Adipocyte (in vitro differentiated cells): ENCODE measurements at places on chromosomes 1 and 21.
A peak's percentile ranks its signal among the peaks of the same experiment; 100 is the strongest.

DNA sequence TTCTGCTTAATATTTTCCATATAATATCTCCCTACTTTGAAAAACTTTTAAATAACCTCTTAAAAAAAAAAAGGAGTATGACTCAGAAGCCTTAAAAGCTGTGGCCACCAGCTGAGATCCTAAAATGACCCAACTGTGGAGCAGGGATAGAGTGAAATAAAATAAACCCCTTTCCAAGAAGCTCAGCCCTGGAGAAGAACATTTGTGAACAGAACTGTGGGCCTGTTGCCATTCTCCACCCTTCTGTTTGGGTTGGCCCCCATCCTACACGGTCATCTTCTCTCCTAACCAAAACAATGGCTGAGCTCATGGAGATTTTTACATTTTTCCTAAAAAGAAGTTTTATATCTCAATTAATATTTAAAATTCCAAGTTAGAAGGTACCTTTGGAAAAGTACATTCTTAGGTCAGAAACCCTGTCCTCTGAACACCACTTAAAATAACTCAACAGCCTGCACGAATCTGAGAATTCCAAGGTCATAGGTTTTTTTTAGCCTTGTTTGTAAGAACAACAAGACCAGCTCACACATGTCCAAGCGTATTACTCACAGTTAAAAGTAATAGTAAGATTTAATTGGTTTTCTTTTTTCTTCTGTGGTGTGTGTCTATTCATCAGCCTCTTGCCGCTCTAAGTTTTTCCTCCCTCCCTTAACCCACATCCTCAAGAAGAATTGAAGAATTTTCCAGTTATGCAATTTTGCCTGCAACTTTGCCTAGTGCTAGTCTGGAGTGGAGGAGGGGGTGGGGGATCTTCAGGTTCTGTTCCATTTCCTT is 107.7 kb upstream of the ERRFI1 start:
- peak; percentile 87 for DNase-seq

DNA sequence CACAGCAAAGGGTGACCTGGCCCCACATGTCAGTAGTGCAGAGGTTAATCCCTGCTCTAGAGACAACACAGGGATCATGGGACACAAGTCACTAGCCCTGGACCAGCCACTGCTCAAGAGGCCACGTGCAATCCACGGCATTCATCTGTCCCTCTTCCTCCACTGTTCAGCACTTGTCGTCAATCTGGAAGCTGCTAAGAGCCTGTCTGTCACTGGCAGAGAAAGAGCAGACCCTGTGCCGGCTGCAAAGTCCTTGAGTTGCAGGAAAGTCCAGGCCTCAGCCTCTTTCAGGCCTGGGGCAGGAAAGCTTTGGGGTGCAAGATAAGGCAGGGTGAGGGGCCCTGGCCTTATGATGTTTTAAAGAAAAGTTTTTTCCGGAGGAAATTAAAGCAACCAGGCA is 16.7 kb downstream of the CELA2B start:
- DNase-seq, result no peak

GRCh38 chr1:61520401-61520800 is 204.5 kb downstream of the TM2D1 start:
- no peak for DNase-seq

DNA sequence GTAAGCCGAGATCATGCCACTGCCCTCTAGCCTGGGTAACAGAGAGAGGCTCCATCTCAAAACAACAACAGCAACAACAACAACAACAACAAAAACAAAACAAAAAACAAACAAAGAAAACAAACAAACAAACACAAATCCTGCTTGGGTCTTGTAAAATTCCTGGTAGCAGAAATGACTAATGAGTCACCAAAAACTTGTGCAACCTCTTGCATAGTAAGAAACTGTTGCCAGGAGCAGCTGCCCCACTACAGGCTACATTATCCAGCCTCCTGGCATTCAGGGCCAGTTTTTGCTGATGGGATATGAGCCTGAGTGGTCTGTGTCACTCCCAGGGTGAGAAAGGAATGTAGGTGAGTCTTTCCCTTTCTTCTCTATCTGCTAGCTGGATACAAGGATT is 245.4 kb downstream of the TNR start:
- peak; percentile 22 for DNase-seq

DNA sequence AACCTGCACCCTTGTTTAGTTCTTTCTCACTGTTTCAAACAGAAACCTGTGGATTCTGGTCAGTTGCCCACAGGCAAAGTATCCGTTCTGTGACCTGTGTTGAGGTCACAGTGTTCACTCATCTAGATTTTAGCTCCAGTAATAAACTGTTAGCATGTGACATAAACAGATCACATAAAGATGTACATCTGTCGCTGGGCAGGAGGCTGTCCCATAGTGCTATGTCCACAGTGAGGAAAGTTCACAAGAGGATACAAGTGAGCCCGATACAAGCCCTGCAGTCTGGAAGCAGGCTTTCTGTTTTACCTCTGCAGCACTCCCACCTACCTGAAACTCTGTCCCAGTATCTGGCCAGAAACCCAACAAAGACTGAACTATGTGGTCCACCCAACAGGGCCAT is 28.4 kb downstream of the LMX1A start:
- DNase-seq, result no peak

DNA sequence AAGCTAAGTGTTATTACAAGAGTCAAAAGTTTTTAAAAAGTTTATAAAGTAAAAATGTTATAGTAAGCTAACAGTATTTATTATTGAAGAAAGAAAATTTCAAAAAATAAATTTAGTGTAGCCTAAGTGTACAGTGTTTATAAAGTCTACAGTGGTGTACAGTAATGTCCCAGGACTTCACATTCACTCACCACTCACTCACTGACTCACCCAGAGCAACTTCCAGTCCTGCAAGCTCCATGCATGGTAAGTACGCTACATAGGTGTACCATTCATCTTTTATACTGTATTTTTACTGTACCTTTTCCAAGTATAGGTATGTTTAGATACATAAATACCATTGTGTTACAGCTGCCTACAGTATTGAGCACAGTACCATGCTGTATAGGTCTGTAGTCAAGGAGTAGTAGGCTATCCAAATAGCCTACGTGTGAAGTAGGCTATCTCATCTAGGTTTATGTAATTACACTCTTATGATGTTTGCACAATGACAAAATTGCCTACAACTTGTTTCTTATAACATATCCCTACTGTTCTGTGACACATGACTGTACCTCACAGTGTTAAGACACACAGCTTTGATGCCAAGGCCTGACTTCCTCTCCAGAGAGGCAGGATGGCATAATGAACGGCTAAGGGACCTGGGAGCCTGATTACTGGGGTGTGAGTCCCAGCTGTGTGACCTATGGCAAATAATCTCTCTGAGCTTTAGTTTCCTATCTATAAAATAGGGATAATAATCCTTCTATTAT is 12.7 kb downstream of the DHCR24 start:
- no peak for DNase-seq

- no peak for DNase-seq
These were observed 843.6 kb downstream of the ADGRL2 start for GRCh38 chr1:82644186-82644915.

DNA sequence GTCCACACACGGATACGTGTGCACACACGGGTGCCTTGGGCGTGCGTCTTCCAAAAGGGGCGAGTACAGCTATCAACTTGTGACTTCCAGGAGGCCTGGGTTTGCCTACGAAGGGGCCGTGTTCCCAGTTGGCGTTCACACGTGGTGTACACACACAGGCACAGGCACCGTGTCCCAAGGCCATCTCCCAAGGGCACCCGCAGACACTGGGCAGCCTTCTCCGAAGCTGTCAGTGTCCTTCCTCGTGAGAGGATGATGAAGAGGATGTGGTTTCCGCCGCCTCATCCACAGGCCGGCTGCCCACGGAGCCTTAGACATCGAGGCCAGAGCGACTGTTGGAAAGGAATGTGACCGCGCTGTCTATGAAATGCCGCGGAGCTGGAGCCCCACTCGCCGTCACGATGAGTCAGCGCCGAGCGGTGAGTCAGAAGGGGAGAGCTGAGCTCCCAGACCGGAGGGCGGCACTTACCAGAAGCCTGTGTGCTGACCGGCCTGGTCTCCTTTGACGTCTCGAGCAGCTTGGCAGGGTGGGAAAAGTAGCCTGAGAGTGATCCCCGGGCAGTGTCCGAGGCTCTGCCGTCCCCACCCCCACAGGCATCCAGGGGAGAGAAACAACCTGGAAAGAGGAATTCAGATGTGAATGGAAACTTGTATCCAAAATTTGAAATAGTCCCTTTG is 141.4 kb upstream of the ARHGEF16 start:
- peak; percentile 99 for DNase-seq

- no peak for DNase-seq
These were observed 148.7 kb downstream of the FCRL5 start for GRCh38 chr1:157403608-157404007.

DNA sequence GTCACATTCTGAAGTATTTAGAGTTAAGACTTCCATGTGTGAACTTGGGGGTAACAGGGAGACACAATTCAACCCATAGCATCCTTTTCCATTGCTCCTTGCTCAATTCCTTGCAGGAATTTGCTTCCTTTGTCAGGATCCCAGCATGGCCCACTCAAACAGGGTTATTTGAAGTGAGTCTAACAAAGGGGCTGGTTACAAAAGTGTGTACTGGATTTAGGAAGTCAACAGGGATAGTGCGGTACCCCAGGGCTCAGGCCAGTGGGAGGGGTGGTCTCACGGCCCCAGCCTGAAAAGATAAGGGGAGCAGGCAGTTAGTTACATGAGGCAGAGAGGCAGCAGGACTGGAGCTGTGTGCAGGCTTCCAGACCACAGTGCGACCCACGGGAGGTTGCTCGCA is 14.4 kb downstream of the LRRC38 start:
- DNase-seq, result no peak

DNA sequence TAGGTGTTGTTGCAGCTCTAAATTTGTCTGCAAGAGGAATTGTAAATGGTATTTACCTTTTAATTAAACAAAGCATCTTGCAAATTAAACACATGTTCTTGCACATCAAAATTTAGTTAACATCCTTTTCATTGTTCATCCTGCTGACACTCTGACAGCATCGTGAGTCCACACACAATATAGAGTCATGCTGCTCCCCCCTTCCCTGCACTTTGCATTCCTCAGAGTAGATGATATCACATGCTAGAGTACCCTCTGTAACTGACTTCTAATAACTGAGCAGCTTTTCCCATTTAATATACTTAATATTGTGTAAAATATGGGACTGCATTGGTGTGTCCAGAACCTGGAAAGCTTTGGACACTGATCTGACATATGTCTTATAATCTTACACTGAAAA is 138.8 kb upstream of the DPYD start:
- no peak for DNase-seq

- peak; percentile 69 for DNase-seq
These were observed 93.0 kb upstream of the TENT5C start for GRCh38 chr1:117512728-117513321.

GRCh38 chr1:170885551-170885950 is 49.8 kb upstream of the MROH9 start:
- DNase-seq, result peak; percentile 76

DNA sequence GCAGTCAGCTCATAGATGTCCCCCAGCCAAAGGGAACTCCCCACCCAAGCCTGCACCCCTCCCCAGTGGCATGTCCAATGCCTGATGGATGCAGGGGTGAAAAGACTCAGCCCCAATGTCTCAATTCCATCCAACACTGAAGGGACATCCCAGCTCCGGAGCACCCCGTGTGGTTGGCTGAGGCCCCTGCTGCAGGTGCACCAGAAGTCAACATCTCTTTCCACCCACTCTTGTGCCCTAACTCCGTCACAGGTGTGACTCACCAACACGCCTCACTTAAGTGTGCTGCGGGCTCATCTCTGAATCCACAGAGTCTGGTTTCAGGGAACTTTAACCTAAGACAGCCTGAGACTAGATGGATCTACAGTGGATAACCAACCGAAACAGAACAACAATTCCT is 40.9 kb upstream of the ZBTB18 start:
- DNase-seq, result peak; percentile 10

DNA sequence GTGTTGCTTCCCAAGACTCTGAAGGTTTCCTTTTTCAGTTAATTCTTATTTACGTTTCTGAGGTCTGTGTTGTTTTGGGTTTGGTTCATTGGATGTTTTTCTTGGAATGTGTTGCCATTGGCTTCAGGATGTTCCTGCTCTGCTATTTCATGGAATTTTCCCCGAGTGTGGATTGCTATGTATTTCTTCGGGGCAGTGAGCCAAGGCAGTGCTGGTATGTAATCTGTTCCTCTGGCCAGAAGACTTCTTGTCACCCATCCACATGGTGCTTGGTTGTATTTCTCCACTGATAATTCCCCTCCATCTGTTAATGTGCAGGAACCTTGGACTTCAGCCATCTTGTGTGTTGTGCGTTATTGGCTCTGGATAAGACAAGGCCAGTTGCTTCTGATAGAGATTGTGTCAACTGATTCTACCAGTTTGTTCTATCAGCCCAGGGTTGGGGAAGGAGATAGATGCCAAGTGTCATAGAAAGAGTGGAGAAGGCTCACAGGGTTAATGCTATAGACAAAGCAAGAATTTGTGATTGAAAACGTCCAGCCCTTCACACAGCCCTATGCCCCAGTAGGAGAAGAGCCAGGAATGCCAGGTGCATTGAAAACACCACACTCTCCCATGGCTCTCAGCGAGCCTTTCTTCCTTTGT is 505.2 kb downstream of the PLPP3 start:
- DNase-seq, result peak; percentile 91

- DNase-seq, result no peak
These were observed 12.4 kb downstream of the IER5 start for GRCh38 chr1:181100934-181101333.

GRCh38 chr1:181595234-181595633 is 111.9 kb downstream of the CACNA1E start:
- DNase-seq, result no peak

DNA sequence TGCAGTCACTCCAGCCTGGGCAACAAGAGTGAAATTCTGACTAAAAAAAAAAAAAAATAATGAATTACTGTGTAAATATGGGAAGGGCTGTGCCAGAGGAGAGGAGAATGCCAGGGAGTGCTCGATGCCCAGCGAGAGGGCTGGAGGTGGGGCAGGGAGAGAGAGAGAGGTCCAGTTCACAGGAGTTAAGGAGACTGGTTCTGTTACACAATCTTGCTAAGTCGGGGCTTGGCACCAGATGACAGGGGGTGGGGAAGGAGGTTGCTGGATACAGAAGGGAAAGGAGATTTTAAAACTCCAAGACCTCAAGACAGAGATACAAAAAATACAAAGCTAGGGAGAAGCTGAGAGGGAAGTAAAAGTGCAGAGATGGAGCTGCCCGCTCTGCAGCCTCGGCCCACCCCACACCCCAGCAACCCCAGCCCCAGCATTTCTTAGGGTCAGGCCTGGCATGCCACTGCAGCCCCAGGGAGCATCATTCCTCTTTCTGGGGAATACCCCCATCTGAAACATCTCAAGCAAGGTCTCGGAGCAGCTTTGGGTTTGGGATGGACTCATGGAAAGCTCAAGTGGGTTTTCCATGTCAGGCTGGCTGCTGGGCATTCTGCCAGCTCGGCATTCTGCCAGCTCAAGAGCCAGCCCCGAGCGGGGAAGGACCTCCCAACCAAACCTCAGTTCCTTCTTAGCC is 991 bp downstream of the SELENBP1 start:
- DNase-seq, result peak; percentile 66
